ENCODE measurements at places on chromosomes 11 and 22. TPM values are rescaled to one million over a fixed set of nuclear protein-coding genes. Genes with fewer than 3 reads are reported as not detected.
A peak's percentile ranks its signal among the peaks of the same experiment; 100 is the strongest.

The PLEKHB1 gene
- total RNA-seq = 5.5 TPM

The SVIP gene
- total RNA-seq = 7.5 TPM

The GALNT18 gene
- 137 TPM for total RNA-seq

The CSF2RB gene
- 8.7 TPM for total RNA-seq

The P2RY6 gene
- not detected for total RNA-seq

The OR5M3 gene
- total RNA-seq = 5.8 TPM

The OR51D1 gene
- 3.1 TPM for total RNA-seq

DNA sequence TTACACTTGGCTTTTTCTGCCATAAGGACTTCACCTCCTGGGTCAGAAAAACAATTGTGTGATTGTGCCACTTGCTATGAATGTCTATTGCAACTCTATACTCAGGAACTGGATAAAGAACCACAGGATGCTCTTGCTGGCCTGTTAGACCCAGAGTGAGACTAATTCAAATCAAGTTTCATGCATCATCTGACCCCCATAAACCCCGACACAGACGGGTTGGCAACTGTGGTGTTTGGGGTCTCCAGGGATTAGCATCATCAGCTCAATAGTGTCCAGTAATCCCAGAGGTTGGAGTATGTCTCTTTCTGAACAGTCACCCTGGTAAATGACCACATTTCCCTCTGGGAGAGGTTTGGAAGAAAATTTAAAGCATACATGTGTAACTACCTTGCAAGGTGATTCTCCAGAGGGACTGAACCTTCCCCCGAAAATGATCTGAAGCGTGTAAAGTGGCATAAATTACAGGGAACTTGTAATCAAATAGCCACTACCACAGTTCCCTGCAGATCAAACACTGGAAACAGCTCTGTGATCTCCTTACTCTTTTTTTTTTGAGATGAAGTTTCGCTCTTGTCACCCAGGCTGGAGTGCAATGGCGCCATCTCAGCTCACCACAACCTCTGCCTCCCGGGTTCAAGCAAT, 1097.6 kb downstream of the TBC1D22A start:
- DNase-seq = no peak

DNA sequence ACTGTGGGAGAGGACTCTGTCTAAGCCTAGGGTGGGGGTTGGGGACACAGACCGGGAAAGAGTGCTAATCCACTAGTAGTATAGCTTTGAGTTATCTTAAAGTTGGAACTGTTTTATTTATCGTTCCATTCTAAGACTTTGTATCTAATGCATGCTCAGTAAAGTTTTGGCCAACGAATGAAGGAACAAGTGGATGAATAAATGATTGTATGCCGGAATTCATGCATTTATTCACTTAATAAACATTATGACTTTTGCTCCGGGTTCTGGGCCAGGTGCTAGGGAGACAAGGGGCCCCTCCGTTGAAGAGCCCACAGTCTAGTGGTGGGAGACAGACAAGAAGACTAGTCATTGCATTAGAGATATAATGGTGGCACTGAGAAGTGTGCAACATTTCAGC, 645 bp downstream of the RNF121 start:
- no peak for DNase-seq

GRCh38 chr22:32024796-32025195, 18.3 kb upstream of the SLC5A1 start:
- no peak for DNase-seq

DNA sequence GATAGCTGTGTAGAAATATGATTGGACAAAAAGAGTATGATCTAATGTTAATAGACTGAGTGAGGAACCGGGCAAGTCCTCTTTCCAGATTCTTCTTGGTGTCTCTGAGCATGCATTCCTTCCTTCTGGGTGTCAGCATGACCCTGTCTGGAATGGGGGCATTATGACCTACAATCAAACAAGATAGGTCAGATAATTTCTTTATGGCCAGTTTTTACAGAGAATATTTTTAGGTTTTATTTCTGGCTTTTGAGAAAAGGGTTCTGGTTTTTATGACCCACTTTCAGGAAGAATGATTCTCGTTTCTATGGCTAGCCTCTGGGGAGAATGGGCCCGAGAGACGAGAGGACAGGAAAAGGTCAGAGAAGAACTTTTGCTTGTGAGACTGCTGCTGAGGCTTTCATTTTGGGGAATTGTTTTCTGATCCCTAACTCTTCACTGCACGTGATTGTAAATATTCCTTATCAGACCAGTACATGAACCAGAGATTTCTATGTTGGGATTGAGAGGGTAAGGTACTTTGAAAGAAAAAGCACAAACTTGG, 383.8 kb downstream of the AASDHPPT start:
- DNase-seq = peak; percentile 65

- no peak for DNase-seq
Measured at GRCh38 chr22:49205483-49205800, 622.2 kb downstream of the BRD1 start.

DNA sequence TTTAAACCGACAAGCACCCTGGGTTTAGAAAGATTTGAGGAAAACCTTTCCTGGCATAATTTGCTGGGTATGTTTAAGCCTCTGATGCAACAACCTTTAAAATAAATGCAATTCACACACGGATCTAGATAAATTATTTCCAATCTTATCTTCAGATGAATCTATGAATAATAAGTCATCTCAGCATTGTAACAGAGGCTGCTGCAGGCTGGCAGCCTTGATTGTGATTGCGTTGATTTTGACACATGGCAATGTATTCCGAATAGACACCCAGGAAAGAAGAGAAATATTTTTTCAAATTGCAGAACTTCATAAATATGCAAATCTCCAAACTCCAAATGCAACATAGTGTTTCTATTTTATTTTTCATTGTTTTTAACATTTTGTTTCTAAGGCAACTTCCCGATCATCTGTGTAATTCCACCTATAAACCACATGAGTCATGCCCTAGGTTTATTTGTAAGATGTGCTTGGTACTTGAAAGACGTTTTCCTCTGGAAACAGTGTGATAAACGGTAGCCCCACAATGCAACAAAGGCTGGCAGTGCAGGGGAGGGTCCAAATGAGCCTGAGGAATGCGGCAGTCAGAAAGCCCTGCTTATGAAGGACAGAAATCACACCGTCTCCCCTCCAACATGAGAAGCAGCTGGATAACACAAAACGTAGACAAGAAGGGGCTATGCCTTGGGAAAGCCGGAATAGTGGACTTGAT, 359.0 kb downstream of the BRD1 start:
- peak; percentile 78 for DNase-seq

DNA sequence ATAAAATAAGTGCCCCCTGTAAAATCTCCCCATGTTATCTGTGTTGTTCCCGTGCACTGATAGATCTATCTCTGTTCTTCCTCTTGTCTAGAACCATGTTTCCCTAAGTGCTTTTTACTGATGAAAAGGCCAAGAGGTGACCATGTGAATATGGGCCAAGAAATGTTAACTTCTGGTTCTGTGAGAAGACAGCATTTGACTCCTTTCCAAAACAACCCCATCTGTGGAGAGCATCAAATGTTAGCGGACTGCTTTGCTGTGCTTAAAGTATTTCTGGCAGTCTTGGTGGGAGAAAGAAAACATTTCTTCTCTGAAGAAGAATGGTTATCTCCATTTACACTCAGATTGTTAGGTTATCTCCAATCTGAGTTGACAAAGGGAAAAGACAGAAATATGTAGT, 58.6 kb upstream of the GUCY1A2 start:
- DNase-seq = no peak

GRCh38 chr11:11243590-11244469, 109.2 kb downstream of the CSNK2A3 start:
- peak; percentile 59 for DNase-seq

DNA sequence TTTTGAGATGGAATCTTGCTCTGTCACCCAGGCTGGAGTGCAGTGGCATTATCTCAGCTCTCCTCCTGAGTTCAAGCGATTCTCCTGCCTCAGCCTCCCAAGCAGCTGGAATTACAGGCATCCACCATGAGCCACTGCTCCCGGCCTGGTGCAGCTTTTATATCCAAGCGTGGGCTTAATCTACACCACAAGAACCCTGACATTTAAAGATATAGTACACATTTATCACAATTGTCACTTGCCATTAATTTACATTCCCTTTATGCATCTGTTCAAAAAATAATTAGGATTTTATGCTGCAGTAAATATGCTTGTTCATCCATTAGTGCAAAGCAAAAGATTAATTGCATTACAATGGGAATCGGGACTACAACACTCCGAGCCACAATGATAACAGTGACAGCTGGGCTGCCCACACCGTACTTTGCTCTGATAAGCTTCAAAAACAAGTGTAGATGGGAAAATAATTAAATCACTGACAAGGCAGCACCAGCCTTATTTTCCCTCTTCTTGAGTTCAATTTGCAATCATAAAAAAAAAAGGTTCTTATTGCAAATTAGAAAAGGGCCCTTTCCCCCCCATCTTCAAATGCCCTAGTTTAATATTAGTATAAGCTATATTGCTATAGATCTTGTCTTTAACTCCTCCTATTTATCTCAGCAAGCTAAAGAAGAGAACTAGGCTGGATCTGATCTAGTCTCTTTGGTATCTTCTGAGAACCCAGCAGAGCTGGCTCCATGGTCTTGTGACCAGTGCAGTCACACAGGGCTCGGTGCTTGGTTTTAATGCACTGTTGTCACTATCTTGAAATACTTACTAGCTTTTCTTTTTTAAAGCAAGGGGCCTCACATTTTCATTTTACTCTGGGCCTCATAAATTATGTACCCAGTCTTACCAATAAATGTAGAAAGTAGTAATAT, 206.2 kb upstream of the LRRC4C start:
- DNase-seq = no peak

DNA sequence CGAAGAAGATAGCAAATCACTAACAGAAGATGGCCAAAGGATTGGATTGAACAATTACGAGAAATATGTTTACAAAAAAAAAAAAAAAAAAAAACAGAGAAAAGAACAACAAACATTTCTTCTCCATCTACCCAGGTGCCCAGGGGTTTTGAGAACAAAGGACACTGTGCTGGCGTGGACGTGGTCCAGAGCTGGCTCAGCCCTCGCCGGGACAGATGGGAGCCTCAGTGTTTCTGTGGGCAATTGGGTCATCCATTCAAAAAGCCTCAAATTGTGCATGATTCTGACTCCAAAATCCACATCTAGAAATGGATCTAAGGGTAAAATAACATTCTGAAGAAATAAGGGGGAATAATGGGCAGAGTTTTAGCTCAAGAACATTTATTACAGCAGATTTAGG, 63.1 kb downstream of the DHCR7 start:
- DNase-seq = no peak

- DNase-seq = no peak
Measured at GRCh38 chr11:91230647-91231046, 994.0 kb upstream of the FAT3 start.

DNA sequence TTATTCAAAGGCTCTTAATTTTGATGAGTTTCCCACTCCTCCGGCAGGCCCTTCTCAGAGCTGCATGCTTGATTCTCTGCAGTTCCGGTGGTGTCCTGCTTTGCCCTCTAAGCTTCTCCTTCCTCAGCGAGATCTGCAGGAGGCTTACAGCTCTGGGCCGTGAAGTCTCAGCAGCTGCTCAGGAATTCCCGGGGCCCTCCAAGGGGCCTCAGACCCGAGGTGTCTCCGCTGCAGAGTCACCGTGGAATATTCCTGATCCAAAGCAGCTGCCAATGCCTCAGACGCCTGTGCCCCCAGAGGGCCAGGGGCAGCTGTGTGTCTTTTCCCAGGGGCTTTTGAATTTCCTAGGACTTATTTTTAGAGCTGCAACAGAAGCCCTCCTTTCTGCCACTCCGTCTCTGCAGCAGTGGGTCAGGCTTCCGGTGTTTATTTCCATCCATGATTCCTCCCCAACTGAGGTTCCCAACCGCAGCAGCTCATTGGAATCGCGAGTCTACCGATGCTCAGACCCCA, 37.2 kb downstream of the RPS6KA4 start:
- peak; percentile 85 for DNase-seq

DNA sequence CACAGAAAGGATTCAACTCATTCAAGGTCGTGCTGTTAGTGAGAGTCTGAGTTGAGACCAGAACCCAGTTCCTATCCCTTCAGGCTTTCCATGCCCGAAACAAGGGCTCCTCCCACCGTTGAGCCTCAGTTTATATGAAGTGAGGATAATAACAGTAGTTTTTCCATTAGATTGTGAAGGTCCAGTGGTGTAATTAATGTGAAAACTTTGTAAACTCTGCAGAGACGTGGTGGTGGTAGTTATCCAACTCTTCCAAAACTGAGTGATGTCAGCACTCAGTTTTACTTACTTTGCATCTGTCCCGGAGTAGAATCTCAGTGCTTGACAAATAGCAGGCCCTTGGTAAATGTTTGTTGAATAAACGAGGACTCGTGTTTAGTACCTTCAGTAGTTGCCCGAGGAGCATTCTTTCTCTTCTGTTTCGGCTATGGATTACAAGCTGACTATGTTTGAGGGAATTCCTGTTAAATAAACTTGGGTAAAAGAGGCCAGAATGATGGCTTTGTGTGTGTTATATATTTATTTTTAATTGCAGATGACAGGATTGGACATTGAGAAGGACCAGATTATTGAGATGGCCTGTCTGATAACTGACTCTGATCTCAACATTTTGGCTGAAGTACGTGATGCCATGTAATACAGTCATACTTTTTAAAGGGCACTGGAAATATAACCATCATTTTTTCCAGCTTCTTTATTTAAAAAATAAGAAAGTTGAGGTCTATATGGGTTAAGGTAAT, 1.0 kb downstream of the REXO2 start:
- DNase-seq = peak; percentile 79

- peak; percentile 12 for DNase-seq
Measured at GRCh38 chr11:23585416-23586104, 725.3 kb upstream of the CCDC179 start.

DNA sequence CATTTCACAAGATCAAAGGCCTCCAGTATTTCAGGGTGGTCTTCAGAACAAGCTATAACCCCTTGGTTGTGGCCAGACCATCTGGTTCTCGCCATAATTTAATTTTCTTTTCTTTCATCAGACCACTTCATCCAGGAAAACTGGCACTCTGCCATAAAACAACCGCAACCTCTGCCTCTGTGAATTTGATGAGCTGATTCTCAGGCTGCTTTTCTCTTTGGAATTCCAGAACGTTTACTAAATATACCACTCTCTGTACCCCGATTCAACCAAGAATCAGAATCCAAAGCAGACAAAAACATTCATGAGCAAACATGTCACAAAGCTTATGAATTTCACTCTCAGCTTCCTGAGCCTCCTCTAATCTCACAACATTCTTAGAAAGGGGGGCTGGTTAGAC, 331.8 kb upstream of the SYN3 start:
- no peak for DNase-seq

GRCh38 chr11:118851970-118852369, 31.7 kb upstream of the CXCR5 start:
- DNase-seq = no peak

Data from umbilical cord (tissue), 2 donors.